ENCODE measurements at places on chromosomes 5 and 9. TPM values are rescaled to one million over a fixed set of nuclear protein-coding genes. Genes with fewer than 3 reads are reported as not detected.

GRCh38 chr5:148268566-148268965 is at the start of gene SPINK13:
SPINK13 (plus strand) TSS chr5:148268794; CDS start chr5:148270073, 1,279 bp downstream.
- no peak for DNase-seq

- no peak for DNase-seq
Measured at GRCh38 chr9:99824378-99825171, 2.9 kb downstream of the NR4A3 start.

Gene KIF27
- total RNA-seq = 3.4 TPM

Gene FBP1
- total RNA-seq = 0.36 TPM

Measured in Panc1 (cell line).